ENCODE measurements at places on chromosomes 6 and 20.

DNA sequence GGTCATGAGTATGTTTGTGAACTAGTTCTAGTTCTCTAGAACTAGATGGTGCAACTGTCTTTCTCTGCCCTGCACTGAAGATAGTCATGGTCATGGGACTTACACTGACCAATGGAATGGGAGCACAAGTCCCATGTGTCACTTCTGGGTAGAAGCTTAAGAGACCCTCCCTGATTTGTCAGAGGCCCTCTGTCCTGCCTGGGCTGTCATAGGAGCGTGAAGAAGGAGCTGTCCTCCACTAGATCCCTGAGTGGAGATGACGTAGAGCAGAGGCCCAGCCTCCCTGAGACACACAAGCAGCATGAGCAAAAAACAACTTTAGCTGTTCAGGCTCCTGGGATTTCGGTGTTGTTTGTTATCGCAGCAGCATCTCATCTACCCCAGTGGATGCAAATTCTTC is 514.5 kb downstream of the PREX1 start:
- no peak for DNase-seq

- no peak for DNase-seq
Observed at GRCh38 chr20:3590164-3590563, 73.0 kb downstream of the GFRA4 start.

GRCh38 chr20:54305421-54305820 is 97.5 kb downstream of the PFDN4 start:
- DNase-seq = no peak

GRCh38 chr6:126888727-126889725 is 229.4 kb upstream of the RSPO3 start:
- no peak for DNase-seq

DNA sequence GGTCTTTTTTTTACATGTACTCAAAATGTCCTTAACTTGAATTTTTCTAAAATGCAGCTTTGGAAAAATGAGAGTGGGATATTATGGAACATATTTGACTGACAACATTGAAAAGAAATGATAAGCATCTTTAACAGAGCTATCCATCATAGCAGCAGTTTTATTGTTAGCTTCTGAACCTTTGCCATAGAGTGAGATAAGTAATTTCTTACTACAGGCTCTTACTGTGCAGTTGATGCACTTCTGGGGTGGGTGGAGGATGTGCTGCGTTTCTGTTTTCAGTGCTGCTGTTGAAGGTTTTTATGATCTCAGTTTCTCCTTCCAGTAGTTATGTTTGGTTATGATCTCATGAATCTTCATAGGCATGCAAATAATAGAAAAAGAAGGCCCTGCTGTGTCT is 267.0 kb downstream of the TMEM242 start:
- DNase-seq = no peak

- DNase-seq = no peak
Observed at GRCh38 chr6:75691012-75691411, 58.0 kb upstream of the MYO6 start.

DNA sequence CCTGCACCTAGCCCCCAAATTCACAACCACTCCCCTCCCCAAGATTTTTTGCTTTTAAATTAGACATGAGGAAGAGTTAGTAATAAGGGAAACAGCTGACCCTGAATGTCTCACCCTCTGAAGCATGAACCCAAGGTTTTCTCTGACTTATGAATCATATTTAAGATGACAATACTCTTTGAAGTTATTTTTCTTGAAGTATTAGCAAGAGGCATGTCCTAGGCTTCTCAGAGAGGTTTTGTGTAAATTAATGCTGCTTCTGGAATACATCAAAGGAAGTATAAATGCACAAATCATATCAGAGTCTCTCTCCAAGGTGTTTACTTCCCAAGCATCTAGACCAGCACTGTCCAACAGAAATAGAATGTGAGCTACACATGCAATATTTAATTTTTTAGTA is 408.1 kb upstream of the MARCKS start:
- no peak for DNase-seq

GRCh38 chr20:4154958-4155411 is 139.6 kb upstream of the RNF24 start:
- no peak for DNase-seq

DNA sequence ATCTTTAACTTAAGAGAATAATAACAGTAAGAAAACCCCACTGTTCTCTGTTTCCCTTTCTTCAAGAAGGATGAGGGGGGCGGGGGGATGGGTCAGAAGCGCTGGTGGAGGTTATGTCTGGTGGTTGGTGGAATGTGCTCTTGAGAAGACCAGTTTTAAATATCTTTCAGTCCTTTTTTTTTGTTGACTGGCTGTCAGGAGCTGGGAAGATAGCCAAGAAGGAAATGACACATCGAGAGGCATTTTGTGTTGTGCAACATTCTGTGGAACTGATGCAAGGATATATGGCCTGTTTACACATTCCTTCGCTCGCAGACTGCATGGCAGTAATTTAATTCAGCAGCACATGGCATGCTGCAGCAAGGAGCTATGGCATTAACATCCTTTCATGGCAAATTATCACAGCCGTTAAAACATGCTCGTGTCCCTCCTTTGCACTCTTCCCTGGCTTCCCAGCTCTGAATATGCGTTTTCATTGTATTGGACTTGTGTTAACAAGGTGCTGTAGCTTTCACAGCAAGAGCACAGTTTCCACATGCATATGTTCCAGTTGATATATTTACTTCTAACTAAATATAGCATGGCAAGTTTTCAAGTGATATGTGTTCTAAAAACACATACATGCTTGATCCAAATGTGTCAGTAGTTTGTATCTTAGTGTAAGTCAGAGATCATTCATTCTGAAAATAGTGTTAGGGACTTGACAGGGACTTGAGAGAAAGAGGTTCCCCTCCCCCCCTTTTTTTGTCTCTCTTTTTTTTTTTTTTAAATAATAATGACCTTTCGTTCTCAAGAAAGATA is 68.2 kb upstream of the SUPT3H start:
- DNase-seq = peak; percentile 99

All from KBM-7 (cell line).